Activated CD4-positive, alpha-beta T cell treated with anti-CD3 and anti-CD28 coated beads for 36 hours (primary cell): ENCODE measurements at places on chromosomes 4 and X.

DNA sequence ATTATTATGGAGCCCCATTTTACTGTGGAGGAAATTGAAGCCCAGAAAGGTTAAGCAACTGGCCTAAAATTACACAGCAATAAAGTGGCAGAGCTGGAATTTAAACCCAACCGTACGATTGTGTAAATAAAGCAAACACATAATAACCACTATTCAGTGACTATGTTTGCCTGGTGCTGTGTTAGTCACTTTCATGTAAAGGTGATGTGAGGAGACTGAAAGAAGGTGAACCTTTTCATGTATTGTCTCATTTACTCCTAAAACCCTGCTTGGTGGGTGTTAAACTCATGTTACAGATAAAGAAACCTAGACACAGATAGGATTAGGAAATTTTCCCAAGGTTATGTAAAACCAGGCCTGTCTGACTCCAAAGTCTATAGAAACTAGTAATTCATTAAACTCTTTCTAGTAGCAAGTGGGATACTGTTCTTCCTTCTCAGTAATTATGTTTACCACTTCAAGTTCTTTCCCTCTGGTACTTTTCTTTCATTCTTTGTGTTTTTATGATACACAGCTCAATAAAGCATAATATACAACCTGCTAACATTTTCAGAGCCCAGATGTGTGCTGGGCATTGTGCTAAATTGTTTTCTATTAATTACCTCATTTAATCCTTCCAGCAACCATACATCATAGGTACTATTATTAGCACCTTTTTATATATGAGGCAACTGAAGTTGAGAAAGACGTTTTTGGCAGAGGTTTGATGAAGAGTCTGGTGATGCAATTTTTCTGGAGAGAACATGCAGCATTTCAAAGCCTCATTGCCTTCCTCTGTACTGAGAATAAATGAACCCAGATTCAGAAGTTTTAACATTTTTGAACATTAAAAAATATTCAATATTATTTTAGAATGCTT is 202.7 kb downstream of the SPRY1 start:
- no peak for DNase-seq

- no peak for DNase-seq
Observed at GRCh38 chr4:185004562-185005218, 13.6 kb upstream of the HELT start.

GRCh38 chr4:159131564-159131963 is 28.7 kb downstream of the RAPGEF2 start:
- DNase-seq = no peak

DNA sequence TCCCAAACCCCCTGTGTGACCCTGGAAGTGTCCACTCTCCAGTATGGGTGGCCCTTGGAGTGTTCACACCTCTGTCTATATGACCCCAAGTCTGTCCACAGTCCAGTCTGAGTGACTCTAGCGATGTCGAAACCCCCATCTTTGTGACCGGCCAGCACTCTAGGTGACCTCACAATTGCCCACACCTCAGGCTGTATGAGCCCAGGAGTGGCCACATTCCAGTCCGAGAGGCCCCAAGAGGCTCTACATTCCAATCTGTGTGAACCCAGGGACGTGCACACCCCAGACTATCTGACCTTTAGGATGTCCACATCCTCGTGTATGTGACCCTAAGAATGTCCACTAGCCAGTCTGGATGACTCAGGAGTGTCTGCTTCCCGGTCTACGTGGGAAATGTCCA is 7.3 kb upstream of the GLOD5 start:
- DNase-seq = no peak

DNA sequence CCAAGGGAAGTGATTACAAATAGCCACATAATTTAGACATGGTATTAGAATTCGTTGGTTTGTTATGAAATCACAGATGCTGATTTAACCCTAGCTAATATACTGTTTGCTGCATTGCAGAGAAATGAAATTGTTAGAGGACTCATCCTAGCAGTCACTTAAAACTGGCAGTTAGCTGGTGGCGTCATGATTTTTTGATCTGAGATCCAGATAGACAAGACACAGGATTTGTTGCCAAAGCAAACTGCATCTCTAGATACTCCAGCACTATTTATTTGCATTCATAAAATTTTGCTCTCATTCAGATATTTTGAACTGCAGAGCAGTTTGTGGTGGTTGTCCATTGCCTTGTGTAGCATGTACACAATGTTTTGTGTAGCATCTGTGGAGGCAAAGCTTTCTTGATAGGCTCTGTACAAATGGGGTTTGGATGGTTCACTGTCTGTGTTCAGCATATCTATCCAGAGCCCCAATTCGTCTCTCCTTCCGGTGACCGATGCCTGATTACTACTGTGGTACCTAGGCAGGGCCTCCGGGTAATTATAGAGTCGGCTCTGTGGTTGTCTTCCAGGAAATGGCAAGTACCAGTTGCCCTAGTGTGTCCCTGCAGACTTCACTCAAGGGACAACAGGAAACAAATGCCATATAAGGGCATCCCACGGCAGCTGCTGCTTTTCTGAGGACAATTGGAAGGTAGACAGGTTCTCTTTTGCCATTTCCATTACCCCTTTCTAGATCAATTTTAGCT is 30.1 kb upstream of the SPARCL1 start:
- peak; percentile 62 for DNase-seq

GRCh38 chr4:19478791-19479190 is 772.9 kb upstream of the SLIT2 start:
- DNase-seq = no peak

DNA sequence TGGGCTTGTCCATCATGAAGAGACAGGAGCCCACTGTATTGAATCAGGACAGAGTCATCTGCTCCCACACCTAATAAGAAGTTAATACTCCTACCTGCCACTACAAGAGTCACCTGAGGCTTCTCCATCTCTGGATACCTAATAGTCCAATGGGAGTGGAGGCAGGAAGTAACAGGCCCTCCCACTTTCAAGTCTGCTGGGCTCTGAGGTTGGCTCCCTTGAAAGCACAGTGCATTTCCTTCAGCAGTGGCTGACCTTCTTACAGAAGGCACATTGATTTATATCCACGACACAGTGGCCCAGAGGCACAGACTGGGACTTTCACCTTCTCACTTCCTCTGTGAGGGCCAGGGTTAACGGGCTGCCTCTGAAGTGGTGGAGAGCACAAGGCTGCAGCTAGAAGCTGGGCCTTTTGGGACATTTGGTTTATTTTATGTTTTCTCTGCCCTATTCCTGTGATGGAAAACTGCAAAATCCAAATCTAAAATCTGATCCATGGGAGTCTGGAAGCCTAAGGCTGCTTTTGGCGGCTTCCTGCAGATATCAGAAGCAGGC is 38.1 kb downstream of the FRG2 start:
- no peak for DNase-seq

- DNase-seq = no peak
Observed at GRCh38 chr4:184643731-184644130, 5.5 kb downstream of the CASP3 start.

- DNase-seq = no peak
Observed at GRCh38 chrX:138986235-138986634, 274.7 kb upstream of the FGF13 start.

DNA sequence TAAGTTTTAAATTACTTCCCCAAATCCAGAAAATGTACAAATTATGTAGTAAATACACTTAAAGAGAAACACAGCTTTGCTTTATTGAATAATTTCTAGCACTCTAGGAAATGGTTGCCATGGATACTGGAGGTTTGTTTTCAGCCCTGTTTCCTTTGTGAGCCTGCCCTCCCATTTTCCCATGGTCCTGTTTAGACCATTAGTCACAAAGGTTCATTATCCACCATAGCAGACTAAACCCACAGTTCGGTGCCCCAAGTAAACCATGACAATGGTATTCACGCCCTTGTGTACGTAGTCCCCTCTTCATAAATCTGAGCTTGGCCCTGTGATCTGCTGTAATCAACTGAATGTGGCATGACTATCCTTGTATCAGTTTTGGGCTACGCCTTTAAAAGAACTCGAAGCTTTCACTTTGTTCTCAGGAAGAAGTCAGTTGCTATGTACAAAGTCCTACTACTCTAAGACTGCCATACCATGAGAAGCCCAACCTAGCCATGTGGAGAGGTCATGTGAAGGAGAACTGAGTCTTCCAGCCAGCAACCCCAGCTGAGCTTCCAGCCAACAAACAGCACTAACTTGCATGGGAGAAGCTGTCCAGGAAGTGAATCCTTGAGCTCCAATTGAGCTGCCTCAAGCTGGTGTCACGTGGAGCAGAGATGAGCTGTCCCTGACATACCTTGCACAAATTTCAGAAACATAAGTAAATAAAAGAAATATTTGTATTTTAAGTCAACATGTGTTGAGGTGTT is 300.4 kb downstream of the LDB2 start:
- no peak for DNase-seq
